ENCODE measurements at places on chromosomes 4 and X. TPM values are rescaled to one million over a fixed set of nuclear protein-coding genes. Genes with fewer than 3 reads are reported as not detected.

GRCh38 chr4:155510771-155511170, 134.0 kb upstream of the MAP9 start:
- DNase-seq: no peak

DNA sequence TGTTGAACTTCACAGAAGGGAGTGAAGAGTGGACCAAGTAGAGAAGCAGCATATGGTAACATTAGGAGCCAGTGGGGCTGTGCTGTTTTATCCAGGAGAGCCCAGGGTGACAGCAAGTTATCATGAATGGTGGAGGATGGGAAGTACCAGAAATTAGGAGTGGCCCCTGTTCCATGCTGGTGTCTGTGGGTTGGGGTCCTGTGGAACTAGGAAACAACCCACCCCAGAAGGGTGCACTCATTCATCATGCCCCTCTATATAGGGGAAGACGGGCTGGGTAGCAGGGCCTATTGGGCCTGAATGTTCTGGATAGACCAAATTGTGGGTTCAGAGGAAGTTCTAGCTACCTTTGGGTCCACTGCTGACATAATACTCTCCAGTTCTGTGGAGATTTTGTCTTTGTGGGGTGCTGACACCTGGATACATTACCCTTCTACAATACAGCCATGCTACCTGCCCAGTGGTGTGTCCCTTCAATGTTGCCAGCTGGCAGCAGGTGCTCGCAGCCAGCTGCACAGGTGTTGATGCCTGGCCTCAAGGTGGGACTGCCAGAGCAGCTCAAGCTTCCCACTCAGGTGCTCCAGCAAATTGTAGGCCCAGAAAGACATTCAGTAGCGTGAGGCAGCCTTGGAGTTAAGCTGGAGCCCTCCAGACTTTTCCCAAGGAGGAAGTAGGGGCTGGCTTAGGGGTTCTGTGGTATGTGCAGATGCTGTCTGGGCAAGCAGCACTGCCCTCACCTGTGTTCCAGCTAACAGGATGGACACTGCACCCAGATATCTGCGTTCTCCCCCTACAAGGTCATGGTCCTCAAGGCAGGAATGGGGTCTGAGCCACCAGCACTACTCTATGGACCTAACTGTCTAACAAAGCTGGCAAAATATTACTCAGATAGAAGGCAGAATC, 106.5 kb downstream of the NHSL2 start:
- DNase-seq: no peak

- peak; percentile 18 for DNase-seq
Observed at GRCh38 chrX:92247076-92247475, 467.9 kb downstream of the PCDH11X start.

Gene RPS6KA6
- 6.0 TPM for total RNA-seq

- DNase-seq: peak; percentile 5
Observed at GRCh38 chr4:167873496-167873895, 218.8 kb upstream of the ANXA10 start.

GRCh38 chrX:68396953-68397352, 36.3 kb downstream of the OPHN1 start:
- no peak for DNase-seq

Measured in bronchial epithelial cell (primary cell).